Stimulated activated CD4-positive, alpha-beta T cell treated with anti-CD3 and anti-CD28 coated beads, Interleukin-1b, Interleukin-23, amount 100 ng/mL, for 24 hours (primary cell): ENCODE measurements at places on chromosomes 1 and 21.

- no peak for DNase-seq
These were observed 904 bp downstream of the GJB3 start for GRCh38 chr1:34781844-34782391.

GRCh38 chr1:89643577-89643976 lies 10.7 kb downstream of the LRRC8C start:
- no peak for DNase-seq

DNA sequence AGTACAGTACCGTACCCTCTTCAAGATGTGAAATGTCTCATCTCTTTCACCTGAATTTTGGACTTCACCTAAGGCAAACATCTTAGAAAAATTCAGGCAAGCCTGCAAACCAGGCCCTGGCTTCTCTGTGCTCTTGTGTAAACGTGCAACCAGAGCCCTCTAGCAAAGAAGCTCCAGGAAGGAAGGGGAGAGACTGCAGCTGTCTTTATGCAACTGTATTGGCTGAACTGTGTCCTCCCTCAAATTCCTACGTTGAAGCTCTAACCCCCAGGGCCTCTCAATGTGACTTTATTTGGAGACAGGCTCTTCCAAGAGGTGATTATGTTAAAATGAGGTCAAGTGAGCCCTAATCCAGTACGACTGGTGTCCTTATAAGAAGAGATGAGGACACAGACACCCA lies 60.3 kb downstream of the SLC45A1 start:
- DNase-seq = no peak

- no peak for DNase-seq
These were observed 62.7 kb upstream of the MROH9 start for GRCh38 chr1:170872663-170873062.

DNA sequence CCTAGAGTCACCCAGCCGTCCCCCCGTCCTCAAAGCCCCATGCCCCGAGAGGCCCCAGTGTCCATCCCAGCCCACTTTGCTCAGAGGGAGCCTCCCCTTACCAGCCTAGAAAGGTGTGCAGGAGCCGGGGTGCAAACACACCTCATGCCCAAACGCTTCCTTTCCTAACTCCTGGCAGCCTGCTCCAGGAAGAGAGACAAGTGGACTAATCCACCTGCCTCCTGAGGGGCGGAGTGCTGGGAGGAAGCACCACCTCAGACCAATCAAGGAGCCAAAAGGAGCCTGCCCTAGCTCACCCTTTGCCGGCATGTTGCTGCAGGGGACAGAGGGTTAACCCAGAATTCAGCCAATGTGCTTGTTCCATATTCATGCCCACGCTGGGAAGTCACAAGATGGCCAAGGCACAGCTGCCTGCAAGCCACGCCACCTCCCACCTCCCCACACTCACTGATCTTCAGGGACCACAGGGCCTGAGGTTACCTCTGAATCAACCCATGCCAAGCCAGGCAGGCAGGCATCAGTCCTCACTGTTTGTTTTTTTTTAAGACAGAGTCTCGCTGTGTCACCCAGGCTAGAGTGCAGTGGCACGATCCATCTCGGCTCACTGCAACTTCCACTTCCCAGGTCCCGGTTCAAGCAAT lies 27.8 kb downstream of the PLEKHA6 start:
- DNase-seq = no peak

GRCh38 chr1:56466538-56466937 lies 112.8 kb downstream of the PLPP3 start:
- no peak for DNase-seq

DNA sequence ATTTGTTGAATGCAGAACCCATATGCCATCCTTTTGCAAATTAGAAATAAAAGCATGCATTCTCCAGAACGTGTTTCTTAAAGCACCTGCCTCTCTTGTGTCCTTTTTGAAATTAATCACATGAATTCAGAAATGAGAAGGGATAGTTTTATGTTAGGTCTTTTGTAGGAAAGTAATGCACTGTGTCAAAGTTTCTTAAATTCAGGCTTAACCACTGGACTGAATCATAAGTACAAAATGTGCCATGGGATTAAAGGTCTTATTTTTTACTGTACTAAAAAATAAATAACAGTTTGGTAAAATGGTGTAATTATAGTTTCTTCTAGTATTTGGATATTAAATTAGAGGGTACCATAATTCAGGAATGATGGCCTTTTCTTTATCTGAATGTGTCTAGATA lies 290.1 kb upstream of the USP25 start:
- DNase-seq = no peak

- no peak for DNase-seq
These were observed 9.1 kb upstream of the CDK18 start for GRCh38 chr1:205495237-205495823.

DNA sequence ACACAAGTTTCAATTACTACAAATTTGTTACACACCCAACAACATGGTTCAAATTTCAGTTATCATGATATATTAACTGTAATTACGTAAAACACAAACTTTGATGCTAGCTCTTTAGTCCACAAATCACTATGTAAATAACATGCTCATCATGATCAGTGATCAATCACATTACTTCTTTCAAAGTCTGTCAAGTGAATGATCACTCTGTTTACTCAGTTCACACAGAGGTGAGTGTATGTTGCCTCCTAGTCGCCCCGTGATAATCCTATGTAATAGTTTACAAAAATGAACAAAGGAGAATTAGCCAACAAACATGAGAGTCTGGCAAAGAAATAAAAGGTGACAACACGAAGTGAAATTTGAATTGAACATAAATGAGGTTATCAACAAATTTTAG lies 14.3 kb downstream of the EDEM3 start:
- no peak for DNase-seq

DNA sequence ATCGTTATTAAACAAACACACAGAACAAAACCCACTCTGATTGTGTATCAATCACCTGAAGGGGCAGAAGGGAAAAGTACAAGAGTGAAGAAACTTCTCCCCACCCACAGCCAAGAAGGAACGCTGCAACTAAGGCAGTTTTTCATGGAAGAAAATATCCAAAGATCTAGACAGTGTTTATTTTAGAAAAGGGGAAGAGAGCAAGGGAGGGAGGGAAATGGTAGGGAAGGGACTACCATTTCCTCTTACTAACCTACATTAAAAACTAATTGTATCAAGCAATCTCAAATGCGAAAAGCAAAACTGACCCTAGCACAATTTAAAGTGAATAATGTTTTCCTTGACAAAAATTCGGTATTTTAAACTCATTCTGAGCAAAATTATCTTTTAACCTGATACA lies 3.5 kb downstream of the NRIP1 start:
- no peak for DNase-seq

- DNase-seq = no peak
These were observed 33.9 kb downstream of the SMAP2 start for GRCh38 chr1:40407453-40407852.

- peak; percentile 69 for DNase-seq
These were observed 24.5 kb downstream of the LAMB3 start for GRCh38 chr1:209627732-209628196.

DNA sequence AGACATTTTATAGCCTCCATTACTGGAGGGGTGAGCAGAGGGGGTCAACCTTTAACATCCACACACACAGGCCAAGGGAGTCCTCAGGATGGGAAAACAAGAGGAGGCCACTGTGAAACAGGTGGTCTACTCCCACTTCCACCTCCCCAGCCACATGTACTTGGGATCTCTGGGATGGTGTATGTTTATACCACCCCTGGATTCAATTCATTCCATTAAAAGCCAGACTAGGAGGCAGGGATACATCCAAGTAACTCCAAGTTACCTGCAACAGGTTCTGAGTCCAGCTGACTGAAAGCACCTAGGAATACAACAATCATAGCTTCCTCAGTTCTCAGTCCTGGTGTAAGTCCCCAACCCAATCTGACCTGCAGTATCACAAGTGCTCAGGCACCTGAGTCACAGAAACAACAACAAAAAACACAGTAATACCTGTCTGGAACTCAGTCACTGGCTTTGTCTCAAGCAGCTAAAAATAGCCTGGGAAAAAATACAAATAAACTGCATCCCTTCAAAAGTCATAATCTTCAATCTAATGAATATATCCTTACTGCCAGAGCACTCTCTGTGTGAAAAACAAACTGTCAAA lies 9.8 kb downstream of the ERI3 start:
- no peak for DNase-seq

- DNase-seq = no peak
These were observed 13.5 kb upstream of the CD2 start for GRCh38 chr1:116740746-116741145.

GRCh38 chr1:99674115-99675064 lies 28.5 kb downstream of the PALMD start:
- no peak for DNase-seq

- DNase-seq = no peak
These were observed 42.6 kb upstream of the COL6A1 start for GRCh38 chr21:45938811-45939520.

DNA sequence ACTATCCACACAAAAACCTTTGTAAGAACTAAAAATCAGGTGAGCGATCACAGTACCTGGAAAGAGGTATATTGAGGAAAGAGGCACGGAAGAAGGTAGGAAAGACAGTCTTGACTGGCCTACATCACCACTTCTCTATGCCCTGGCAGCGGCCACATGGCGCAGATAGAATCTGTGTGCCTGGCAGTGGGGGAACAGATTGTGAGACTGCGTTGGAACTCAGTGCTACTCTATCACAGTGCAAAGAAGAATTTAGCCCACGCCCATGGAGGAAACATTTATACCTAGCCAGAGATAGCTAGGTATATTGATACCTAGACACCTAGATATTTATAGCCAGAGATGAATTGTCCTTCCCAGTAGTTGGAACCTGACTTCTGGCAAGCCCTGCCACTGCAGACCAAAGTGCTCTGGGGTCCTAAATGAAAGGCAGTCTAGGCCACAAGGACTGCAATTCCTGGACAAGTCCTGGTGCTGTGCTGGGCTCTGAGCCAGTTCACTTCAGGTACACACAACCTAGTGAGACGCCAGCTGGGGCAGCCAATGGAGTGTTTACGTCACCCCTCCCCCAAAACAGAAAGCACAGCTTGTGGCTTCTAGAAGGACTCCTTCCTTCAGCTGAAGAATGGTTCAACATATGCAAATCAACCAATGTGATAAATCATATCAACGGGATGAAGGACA lies 51.9 kb downstream of the DHX9 start:
- DNase-seq = no peak

DNA sequence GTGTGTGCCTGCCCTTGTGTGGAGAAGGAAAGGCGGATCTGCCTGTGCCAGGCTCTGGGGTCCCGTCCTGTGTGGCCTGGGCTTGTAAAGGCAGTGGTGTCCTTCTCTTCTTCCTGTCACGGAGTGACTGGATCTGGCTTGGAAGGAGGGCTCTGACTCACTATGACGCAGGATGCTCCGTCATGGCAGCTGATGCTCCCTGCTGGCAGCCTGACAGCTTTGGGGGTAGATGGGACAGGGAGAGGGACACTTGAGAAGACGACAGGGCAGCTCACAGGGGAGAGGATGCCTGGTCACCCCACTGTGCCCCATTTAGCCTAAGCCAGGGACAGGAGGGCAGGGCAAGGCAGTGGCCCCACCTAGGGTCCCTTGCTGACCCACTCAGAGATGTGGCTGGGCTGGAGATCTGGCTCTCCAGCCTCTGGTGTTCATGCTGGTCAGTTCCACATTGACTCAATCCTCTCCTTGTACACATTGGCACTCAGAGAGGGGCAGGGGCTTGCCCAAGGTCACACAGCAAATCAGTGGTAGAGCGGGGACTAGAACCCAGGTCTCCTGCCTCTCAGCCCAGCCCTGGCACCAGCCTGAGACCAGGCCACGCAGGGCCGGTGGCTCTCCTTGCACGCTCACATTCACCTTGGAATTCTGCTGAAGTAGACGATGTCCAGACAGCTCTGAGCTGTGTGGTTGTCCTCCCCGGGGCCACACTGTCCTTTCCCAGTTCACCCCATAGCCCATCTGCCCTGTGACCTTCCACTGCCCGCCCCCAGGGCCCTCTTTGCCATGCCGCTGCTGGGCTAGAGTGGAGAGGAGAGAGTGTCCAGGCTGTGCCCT lies 2.8 kb upstream of the FAM131C start:
- DNase-seq = no peak

- DNase-seq = no peak
These were observed 721 bp downstream of the C1orf54 start for GRCh38 chr1:150273311-150273710.

DNA sequence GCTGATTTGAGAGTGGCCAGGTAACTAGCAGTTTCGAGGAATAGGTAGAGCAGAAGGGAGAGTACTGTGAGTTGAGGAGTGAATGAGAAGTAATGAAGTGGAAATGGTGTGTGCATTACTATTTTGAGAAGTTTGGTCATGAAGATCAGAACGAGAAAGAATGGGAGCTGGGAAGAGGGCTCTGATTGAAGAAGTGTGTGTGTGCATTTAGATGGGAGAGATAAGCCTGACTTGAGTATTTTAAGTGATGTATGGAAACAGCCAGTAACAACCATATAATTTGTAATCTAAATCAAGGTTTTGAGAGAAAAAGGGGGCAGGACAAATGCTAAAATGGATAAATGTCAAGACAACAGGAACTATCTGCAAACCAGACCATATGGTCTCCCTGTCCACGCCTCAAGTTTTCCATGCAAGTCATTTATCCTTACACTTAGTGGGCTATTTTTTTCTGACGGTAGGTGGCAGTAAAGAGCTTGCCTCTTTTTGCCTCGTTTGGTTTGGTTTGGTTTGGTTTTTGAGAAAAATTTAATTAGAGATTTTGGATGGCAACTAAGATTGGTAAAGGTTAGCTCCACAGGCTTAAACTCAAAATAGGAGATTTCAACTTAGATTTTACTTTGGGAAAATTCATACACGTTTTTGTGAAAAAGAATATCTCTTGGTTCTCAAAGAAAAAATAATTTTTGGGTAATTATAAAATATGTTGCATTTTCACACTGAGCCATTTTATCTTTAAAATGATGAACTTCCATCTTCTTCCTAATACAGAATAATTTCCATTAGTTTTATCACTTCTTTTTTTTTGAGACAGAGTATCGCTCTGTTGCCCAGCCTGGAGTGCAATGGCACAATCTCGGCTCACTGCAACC lies 9.5 kb upstream of the B3GALNT2 start:
- DNase-seq = peak; percentile 40

- DNase-seq = peak; percentile 30
These were observed 780 bp downstream of the HIVEP3 start for GRCh38 chr1:41917835-41918449.

GRCh38 chr1:214384373-214385079 lies 103.6 kb downstream of the SMYD2 start:
- DNase-seq = no peak

- no peak for DNase-seq
These were observed 53.0 kb downstream of the EPHB2 start for GRCh38 chr1:22763487-22764200.

DNA sequence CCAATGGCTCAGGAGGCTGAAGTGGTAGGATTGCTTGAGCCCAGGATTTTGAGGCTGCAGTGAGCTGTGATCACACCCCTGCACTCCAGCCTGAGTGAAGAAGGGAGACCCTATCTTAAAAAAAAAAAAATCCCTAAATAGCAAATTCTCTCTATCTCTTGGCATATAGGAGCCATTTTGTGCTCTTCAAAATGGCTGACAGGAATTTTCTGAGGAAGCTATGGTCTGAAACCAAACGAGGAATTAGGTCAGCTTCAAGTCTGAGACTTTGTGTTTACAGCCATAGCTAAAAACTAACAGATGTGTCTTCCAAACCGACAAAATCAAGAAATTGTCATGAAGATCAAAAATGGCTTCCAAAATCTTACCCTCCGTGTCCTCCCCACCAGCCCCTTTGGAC lies 10.6 kb downstream of the CD247 start:
- no peak for DNase-seq

- no peak for DNase-seq
These were observed 7.7 kb upstream of the LMNA start for GRCh38 chr1:156106624-156107488.
